H9 (cell line): ENCODE measurements at places on chromosomes 3 and 15.
A peak's percentile ranks its signal among the peaks of the same experiment; 100 is the strongest.

- DNase-seq: no peak
Measured at GRCh38 chr15:66572146-66572545, 6.3 kb upstream of the LCTL start.

- no peak for DNase-seq
Measured at GRCh38 chr15:52463638-52464037, 65.0 kb downstream of the MYO5A start.

DNA sequence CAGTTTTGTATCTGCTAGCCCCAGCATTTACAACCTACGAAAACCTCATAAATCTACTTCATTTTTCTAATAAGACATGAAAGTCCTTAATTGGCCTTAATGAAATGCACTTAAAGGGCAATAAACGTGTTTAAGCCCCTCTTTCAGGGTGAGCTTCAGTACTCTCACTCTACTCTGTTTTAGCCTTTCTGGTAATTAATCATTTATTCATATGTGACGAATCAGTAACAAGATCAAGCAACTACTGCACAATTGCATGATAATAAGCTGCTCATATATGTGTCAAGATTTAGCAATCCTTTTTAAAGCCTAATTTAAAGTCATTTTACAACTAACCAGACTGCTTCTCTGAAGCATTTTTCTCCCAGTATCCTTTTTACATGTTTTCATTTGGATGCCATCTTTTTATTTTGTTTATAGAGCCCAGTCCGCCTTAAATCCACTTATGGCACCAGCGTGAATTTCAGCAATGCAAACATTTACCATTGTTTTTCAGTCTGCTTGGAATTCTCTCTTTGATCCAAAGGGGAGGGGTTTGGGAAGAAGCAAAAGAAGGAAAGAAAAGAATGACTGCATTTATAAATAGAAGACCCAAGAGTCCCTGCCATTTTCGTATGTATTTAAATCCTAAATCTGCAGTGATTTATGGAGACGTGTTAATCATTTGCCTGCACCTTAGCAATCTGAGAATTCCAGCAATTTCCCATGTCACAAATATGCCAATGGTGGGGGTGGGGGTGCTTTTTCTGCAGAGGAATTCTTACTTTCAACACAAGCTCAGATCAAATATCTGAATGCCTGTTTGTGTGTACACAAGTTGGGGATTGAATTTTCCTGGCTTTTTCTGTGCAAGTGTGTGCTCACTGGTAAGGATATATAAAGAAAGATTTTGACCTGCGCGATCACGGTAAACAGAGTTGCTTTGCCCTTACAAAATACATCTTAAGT is 230.8 kb upstream of the TBC1D5 start:
- DNase-seq: no peak

DNA sequence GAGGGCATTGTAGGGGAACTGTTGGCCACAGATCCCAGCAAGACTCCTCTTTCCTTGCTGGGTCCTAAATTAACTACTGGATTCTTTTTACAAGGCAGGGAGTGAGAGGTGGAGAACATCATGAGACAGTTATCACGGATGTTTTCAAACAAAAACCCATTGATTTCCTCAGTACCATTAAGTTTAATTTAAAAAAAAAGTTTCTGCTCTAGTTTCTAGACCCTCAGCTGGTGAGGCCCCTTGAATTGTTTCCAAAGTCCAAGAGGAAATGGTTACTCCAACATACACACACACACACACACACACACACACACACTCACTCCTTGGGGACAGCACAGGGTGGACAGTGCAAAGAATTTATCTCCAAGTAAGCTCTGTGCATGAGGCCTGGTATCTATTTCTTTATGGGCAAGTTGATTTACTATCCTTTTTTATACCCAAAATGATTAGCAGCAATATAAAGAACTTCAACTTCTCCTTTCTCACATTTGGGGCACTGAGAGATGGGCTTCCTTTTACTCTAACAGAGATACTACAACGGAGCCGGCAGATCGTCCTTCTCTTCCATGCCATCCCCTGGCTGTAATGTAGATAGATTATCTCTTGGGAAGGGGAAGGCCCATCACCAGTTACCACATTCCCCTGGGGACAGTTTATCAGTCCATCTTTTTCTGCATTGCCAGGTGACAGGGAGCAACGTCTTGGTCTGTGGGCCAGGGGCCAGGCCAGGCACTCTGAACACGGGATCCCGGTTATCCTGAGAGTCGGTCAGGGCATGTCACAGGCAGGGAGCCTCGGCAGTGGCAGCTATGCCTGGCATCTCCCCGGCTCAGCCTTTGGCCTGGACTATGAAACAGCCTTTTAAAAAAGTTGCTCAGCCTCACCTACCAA is 54.7 kb downstream of the CORO2B start:
- DNase-seq: no peak

- DNase-seq: no peak
Measured at GRCh38 chr3:150458001-150458400, 49.9 kb downstream of the TSC22D2 start.

- DNase-seq: peak; percentile 13
Measured at GRCh38 chr3:126149256-126149902, 31.0 kb downstream of the ALDH1L1 start.

- DNase-seq: peak; percentile 80
Measured at GRCh38 chr15:82709081-82709420, 624 bp downstream of the AP3B2 start.

- DNase-seq: no peak
Measured at GRCh38 chr3:135532021-135532420, 433.5 kb upstream of the PPP2R3A start.

DNA sequence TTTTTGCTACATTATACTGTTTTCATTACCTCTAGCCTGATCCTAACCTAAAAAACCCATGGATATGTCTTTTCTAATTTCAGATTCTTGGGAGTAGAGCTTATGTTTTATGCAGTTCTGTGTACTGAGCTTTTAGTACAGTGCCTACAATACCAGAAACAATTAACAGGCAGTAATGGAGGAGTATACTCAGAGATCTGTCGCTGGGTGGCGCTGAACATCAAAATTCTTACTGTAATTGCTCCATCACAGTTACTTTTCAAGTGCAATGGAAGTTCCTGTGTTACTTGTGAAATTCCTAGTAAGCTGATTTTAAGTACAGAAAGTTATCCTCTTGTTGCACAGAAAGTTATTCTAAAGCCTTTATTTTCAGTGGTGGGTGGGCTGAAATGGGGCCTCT is 66.9 kb downstream of the RNF13 start:
- DNase-seq: peak; percentile 55

DNA sequence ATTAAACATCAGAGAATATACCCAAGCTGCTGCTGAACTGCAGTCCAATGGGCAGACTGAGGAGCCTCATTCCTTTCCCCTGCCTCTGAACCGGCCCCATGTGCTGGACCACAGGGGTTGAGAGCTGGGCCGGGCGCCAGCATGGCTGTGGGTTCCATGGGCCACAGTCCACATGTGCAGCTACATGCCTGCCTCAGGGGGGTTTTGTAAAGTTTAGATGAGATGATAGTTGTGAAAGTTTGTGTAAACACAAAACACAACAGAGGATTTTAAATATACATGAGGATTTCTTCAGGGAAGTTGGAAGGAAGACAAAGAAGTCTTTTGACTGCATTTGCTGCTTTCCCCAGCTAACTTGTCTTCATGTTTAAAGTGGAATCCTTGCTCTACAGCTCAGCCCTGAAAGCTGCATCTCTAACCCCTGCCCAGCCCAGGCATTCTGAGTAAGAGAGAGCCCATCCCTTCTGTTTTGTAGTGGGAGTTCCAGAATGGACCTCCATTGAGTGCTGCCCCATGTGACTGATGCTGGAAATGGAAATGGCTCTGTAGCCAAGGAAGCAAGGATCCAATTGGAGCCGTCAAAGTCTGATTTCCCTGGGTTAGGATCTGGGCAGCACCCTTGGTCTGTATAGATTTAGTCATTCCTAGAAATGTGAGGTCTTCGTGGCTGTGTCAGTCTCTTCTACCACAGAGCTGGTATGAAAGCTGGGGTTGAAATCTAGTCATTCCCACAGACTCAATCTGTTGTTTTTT is 17.5 kb downstream of the SLC12A8 start:
- no peak for DNase-seq

- no peak for DNase-seq
Measured at GRCh38 chr15:66630801-66631351, 65.1 kb upstream of the LCTL start.

GRCh38 chr15:87570206-87570605 is 686.3 kb downstream of the NTRK3 start:
- no peak for DNase-seq

DNA sequence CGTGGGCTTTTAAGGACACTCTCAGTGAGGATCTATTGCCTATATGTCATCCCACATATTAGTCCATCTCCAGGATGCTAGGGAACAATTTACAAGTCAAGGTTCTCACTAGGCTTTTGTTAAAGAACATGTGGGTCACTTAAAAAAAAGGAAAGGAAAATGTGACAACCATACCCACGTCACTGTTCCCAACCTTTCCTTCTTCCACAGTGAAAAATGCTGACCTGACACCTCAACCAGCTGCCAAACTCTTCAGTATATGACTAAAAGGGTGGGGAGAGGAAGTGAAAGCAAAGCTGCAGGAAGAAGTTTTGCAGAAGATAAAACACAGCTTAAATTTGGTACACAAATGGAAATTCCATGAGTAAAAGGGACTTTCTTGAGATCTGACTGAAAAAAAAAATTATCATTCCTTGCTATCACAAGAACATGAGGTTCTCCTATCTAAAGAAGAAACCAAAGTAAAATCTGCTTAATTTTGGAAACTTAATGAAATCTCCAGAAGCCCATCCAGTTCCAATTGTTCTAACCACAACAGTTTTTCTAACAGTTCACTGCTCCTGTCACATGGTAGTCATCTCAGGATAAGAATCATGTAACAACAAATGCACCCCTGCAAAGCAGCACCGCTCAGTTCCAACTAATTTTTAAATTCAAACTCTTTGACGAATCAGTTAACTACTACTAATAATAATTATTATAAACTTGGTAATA is 117.0 kb upstream of the TSPAN3 start:
- no peak for DNase-seq

GRCh38 chr15:86916671-86917360 is 837.1 kb downstream of the AGBL1 start:
- DNase-seq: no peak

DNA sequence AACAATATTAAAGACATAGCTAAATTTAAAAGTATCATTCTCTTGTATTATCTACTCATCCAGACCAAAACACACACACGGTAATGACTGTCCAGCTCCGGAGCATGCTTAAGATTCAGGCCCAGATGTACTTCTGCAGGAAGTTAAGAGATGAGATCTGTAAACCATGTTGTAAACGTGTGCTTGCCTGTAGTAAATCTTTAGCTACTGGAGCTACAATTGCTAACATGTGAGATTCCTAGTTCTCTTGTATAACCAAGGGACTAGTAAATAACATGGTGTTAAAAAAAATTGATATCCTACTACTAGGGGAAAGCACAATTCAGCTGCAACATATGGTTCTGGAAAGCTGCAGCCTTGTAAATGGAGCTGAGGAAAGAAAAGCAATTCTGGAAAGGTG is 651.7 kb upstream of the CCDC54 start:
- no peak for DNase-seq

DNA sequence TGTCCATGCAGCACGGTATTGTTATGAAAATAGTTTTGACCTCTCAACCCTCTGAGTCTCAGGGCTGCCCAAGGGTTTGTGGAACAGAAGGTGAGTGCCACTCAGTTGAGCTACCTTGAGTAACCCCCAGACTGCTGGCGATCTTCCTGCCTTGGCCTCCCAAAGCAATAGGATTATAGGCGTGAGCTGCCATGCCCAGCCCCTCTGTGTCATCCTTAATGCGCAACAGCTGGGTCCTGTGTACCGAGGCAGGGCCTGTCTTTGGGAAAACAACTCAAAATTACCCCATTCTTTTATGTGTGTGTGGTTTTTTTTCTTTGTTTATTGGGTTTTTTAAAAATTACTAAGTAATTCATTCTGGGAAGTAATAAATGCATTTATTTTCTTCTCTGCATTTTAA is 78.3 kb upstream of the TPM1 start:
- no peak for DNase-seq

DNA sequence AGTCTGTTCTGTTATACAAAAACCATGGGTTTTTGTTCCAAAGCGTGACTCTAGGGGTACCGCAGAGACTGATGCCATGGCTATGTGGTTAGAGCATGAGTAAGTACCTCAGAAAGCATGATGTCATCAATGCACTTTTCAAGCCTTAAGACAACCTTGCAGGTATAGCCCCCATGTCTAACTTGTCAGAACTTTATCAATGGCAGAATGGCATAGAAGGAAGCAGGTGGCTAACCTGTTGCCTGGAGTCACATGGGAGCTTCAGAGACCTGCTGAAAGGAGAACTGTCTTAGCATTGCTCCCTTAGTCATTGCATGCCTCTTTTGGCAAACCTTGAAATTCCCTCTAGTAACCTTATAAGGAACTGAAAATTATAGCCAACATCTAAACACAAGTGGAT is 52.5 kb downstream of the EOMES start:
- no peak for DNase-seq

- no peak for DNase-seq
Measured at GRCh38 chr3:114378760-114379159, 84.9 kb downstream of the TIGIT start.

DNA sequence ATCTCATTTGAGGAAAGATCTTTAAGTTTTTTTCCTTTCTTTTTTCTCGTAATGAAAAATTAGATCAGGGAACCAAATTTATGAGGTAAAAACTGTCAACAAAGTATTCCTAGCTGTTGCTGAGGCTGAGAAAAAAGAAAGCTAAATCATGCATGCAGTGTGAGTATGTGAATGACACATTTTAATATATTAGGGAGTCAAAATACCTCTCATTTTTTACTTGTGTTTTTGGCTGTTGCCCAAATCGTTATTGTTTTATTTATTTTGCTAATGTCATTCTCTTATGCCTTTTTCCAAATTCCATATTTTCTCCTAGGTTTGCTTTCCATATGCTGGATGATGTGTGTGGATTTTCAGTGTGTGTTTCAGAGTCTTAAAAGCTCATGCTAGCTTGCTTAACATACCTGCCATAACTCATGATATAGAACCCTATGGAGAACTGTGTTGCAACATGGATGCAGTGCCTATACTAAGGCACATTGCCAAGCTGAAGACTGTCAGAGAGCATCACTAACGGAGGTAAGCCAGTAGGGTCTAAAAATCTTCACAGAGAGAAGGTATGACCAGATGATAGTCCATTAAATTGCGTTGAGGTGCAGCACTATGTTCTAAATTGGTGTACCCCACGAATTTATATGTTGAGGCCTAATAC is 629.5 kb upstream of the KCNMB2 start:
- no peak for DNase-seq

GRCh38 chr15:99155961-99156443 is 51.1 kb downstream of the SYNM start:
- DNase-seq: no peak

DNA sequence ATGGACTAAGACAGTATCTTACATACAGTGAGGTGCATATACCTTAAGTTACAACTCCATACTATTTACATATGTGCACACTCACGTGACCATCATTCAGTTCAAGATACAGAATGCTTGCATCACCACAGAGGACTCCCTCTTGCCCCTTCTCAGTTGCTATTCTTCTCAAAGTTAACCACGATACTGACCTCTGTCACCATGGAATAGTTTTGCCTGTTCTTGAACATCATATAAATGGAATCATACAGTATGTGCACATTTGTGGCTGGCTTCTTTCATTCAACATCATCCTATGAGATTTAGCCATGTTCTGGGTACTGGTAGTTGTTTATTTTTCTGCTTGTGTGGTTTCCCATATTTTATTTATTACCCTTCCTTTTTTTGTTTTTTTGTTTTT is 10.4 kb upstream of the ZSCAN2 start:
- DNase-seq: no peak

- DNase-seq: no peak
Measured at GRCh38 chr3:4476496-4476895, 9.4 kb upstream of the SUMF1 start.

- no peak for DNase-seq
Measured at GRCh38 chr3:86914670-86915069, 76.3 kb downstream of the VGLL3 start.
